Caco-2 (cell line): ENCODE measurements at places on chromosomes 12 and 14.

DNA sequence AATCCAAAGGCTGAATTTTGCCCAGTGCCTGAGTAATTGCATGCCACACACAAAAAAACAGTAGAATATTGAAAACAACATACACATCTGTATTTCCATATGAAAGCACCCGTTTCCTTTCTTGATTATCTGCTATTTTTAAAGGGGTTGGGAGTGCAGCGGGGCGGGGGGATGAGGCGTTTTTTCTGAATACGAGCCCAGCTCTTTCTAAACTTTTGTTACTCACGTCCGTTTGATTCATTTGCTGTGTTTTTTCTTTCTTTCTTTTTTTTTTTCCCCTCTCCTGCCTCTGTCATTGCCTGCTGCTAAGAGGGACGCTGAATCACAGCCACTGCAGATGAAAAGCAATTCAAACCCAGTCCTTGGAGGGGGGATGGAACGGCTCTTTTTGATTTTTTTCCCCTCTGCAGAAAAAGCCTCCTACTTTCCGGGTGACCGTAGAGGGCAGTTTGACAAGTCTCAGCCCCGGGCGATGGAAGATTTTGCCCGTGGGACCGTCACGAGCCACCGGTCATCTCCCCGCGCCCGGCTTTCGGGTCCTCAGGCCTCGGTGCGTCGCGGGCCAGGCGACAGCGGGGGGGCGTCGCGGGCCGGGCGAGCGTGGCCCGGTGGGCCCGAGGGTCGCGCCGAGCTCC, 572 bp upstream of the RASSF8 start:
- DNase-seq, result no peak

DNA sequence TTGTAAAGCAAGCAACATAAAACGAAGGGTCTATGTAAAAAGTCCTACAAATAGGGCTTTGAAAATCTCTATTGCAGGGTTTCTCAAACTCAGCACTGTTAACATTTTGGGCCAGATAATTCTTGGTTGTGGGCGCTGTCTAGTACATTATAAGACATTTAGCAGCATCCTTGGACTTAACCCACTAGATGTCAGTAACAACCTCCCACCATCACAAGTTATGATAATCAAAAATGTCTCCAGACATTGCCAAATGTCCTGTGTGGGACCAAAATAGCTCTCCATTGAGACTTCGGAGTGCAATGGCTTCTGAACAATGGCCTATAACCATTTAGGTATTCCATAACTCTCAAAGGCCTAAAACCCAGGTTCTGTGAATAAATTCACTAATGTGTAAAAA, 22.9 kb upstream of the DHRS7 start:
- no peak for DNase-seq

DNA sequence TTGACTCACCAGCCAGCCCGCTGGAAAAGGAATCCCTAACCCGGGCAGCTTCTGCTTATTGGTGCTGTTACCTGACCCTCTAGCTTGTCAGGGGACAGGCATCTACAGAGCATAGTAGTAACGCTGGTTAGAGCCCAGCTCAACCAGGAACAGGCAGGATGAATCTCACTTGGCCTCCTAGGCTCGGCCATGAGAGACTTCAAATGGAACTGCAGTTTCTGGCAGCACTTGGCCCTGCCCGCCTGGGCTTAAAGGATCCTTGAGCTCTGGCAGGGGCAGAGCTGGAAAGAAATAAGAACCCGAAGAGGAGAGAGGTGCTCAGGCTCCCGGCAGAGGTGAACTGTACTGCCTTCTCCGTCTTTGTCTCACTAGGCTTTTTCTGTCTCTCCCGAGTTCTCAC, 2.3 kb upstream of the LHX5 start:
- DNase-seq, result no peak

- DNase-seq, result no peak
Measured at GRCh38 chr14:68651652-68652432, 141.0 kb downstream of the ZFP36L1 start.

DNA sequence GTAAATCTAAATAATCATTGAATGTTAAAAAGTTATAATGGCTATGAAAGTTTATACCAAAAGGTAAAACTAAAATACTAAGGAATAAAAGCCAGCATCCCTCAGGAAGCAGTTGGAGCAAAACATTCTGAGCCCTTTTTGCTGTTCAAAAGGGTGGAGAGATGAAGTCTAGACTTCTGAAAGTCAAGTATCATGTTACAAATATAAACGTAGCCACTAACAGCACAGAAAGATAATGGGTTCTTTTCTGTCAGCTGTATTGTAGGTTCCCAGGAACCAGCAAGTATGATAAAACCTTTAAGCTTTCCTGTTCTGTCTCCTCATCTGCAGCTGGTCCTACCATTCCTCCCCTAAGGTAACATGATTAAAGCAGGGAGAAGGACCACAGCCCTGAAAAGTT, 16.4 kb upstream of the PLD4 start:
- no peak for DNase-seq
